Posterior vena cava (tissue), 2 donors: ENCODE measurements at places on chromosomes 11 and 22. TPM values are rescaled to one million over a fixed set of nuclear protein-coding genes. Genes with fewer than 3 reads are reported as not detected.
A peak's percentile ranks its signal among the peaks of the same experiment; 100 is the strongest.

Gene OR10D3
- total RNA-seq = not detected

DNA sequence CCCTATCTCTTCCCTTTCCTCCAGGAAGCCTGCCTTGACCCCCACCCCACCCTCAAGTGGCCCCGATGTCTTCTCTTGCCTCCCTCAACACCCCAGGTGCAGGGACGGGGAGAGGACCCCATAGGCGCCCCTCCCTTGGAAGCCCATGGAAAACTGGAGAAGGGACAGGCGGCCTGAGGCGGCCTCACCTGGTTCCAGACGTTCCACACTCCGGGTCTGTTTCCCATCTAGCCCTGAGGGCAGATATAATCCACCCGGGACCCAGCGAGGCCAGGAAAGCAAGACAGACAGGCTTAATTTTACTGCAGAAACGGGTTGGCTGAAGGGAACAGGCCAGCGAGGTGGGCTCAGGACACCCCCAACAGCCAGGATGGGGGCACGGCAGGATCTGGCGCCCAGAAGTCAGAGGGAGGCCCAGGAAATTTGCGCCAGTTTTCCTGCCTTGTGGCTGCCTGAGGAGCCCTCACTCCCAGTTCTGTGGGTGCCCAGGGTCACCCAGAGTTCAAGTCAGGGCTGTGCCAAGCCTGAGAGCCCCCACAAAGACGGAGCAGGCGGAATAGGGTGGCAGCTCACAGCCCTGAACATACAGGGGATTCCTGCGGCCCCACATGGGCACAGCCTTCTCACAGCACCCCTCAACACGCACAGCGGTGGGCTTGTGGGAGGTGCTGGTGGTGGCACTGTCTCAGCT, 3.0 kb upstream of the SIGIRR start:
- no peak for DNase-seq

DNA sequence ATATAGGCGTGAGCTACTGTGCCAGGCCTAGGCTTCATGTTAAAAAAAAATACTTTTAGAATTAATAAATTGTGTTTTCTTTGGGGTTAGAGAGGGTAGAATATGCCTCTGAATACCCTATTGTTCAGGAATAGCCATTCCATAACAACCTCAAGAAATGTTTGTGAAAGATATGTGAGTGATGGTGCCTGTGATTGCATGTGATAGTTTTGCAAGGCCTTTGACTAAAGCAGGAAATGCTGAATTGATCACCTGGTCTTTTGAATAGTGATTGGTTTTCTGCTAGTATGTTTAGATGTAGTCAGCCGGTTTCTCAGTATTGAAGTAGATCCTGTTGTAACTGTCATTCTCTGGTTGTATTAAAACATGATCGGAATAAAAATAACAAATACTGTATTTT, 73.4 kb downstream of the UVRAG start:
- DNase-seq = no peak

DNA sequence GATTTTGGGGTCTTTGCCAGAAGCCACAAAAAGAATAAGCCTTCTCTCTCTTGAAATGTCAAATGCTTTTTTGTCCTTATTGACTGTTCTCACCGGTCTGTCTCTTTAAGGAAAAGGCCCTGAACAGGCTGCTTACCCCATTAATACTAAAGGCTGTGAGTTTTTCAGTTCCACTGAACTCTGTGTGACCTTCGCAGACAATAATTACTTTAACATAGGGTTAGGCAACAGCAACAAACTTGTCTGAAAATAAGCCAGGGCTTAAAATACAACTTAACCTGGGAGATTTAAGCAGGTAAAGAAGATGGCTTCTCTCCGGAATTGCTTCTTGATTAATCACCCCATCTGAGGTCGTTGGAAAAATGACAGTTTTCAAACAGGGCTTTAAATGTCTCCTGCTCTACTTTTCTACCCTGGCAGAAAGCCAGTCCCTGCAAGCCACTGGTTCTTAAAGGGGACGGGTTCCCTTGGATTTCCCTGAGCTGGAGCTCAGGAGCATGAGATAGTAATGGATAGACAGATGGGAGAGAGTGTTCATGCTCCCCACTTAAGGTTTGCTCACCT, 69.4 kb downstream of the ARL14EP start:
- no peak for DNase-seq

GRCh38 chr11:363948-364761, 5.1 kb upstream of the B4GALNT4 start:
- DNase-seq = peak; percentile 75
